ENCODE measurements at places on chromosomes 2 and 18.

- no peak for DNase-seq
These were observed 29.3 kb downstream of the HAUS1 start for GRCh38 chr18:46133534-46133933.

- no peak for DNase-seq
These were observed 410.0 kb upstream of the KCNH7 start for GRCh38 chr2:163248376-163249253.

- DNase-seq, result no peak
These were observed 820.0 kb upstream of the NXPH2 start for GRCh38 chr2:139600166-139600565.

DNA sequence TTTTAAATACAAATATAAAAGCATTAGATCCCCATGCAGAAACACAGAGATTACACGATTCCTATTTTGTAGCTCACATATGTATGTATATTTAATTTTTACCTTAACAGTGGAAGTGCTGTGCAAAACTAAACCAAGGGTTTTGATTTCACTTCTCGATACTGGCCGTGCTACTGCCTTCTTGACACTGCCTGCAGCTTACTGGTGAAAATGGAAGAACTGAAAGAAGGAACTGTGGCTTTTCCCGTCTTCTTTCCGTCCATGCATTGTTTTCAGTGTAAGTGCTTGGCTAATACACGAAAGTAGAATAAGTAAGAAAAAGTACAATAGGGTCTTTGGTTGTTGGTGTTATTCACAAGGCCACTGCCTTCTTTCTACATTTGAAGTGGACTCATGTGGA lies 129.5 kb downstream of the NDUFA10 start:
- no peak for DNase-seq

DNA sequence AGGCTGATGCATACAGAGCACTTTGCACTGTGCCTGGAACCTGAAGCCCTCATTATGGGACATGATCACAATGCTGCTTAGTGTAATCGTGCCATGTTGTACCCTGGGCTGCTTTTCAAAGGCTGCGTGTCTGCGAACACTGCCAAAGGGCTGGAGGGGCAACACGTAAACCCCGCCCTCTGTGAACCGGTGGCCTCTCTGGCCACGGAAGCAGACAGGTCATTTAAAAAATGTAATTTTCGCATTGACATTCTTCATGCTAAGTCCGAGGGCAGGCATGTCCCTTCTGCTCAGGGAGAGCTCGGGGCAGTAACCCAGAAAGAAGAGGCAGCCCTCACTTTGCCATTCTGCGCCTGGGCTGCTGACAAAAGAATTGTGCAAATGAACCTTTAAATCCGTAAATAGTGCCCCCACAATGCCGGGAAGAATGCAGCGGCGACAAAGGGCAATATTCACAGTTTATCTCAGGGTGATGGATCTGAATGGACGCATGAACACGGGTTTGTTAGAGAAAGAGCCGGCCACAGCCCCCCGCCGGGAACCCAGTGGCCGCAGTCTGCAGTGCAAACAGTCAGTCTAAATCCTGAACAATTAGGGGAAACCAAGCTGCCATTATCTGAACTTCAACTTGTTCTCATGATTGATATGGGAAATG lies 226.1 kb downstream of the MYCN start:
- no peak for DNase-seq

DNA sequence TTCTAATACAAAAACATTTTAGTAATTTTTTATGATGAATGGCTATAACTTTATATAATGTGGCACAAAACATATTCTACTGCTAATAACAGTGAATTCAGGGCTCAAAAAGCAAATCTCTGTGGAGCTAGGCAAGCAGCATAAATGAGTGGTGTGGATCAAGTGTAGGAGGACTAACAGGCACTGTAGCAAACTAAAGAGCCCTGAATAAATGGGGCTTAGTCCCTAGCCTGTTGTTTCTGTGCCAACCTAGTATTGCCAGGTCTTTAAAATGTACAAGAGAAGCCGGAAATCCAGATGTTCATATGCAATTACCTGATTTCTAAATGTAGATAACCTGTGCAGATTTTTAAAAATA lies 18.5 kb downstream of the REL start:
- no peak for DNase-seq

DNA sequence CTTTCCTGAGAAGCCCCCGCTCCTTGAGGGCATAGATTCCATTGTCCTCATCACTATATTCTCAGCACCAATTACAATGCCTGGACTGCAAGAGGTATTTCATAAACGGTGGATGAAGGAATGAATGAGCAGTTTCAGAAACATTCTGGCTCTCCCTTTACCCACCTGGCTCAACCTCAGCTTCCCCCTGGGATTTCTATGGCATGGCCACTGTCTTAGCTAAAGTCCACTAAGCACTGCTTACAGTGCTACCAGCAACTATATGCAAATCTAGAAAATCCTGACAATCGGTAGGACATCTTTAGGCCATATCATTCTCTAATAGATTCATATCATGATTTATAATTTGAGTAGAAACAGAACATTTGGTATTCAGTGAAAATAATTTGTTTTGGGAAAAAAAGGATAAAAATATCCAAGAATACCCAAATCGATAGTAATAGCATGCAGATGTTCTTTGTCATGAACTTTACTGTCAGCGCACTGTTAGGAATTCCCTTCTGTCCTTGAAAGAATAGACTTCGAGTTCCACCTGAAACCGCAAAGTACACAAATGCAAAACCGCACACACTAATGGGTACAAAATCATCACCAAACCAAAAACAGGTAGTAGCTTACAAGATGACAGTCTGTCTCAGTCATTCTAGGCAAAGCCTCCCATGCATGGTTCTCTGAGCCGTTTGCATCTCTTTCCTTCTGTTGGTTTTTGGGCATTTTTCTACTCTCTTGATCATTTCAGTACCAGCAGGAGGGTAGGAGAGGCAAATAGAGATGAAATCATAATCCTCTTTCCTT lies 303.6 kb upstream of the ID2 start:
- DNase-seq, result no peak

- DNase-seq, result no peak
These were observed 47.5 kb downstream of the CHRNA1 start for GRCh38 chr2:174716785-174717184.

GRCh38 chr2:31504311-31504710 lies 76.4 kb downstream of the SRD5A2 start:
- no peak for DNase-seq

DNA sequence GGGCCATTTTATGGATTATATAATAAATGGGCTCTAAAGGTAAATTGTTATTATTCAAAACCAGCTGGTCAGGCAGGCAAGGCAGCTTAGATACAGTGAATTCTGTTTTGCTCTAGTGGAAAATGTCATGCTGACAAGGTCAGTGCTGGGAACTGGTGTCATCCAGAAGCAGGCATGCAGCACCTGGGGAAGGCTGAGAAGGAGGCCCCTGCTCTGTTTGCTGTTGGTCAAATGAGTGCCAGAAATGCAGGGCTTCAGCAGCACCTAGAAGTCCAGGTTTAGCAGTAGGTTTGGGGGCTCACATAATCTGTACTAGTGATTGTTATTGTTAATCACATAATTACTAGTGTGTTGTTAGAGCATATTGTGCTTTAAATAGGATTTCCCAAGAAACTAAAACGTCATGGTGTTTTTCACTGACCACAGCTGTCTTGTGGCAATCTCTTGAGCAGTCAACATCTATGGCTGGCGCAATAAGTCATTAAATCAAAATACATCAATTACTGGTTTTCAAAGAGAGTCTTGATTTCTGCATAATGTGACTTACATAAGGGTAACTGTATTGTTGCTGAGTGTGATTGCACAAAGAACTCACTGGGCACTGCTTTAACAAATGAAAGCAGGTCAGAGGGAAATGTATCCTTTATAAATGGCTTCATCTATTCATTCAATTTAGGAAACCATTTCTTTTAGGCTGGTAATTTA lies 99.1 kb downstream of the MYO3B start:
- DNase-seq, result no peak

- no peak for DNase-seq
These were observed 36.9 kb upstream of the TTR start for GRCh38 chr18:31554776-31555175.

DNA sequence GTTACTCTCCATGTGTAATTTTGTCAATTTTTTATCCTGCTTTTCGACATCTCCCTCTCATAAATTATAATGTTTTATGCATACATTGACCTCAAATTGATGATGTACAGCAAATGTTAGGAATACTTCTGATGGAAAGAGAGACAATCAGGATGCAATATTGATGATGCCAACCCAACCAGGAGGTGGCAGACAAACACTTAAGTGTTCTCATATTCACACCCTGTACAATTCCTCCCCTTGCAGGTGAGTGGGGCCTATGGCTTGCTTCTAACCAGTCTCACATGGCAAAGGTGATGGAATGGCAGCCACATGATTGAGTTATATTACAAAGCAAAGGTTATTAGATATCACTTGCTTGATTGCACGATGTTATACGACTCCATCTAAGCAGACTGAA lies 594.3 kb upstream of the REG3G start:
- no peak for DNase-seq

DNA sequence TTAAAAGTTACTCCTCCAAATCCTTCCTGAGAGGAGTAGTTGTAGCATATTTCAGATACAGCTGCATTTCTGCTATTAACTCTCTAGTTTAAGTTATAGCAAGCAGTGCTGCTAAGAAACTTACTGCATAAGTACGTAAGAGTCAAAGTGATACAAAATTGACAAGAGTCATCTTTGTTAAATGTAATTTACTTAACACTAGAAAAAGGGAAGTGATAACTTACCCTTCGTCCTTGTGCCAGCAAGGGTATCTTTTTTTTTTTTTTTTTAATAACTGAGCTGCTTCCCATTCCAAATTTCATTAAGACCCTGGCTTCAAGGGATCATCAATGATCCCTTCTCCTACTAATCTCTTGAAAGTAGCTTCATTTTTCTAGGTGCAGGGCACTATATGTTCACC lies 493.0 kb downstream of the PLCL1 start:
- no peak for DNase-seq

DNA sequence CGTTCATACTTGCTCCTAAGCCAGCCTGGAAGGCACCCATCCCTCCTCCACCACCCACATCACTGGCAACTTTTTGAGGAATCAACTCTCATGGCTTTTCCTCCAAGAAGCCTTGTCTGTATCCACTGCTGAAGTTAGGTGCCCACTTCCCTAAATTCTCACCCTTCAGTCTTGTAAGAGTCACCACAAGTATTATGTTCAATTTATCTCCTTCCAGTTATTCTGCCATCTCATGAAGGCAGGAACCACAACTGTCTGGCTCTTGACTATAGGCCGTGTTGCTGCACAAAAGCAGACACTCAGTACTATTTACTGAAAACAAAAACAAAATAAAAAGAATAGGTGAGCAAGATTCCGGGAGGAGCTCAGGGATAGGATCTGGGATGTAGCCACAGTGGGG lies 234.8 kb downstream of the CYRIA start:
- DNase-seq, result no peak

DNA sequence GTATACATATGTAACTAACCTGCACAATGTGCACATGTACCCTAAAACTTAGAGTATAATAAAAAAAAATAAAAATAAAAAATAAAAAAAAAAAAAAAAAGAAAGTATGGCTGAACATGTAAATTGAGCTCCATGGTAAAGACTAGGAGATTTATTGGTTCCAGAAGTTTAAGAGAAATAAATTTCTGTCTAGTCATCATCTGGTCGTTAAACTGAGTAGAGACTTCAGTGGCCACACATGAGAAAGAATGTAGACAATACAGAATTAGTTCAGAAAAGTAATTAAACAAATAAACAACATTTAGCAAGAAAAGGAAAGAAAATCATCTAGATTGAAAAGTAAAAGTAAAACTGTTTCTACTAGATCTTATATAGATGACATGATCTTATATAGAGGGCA lies 12.4 kb upstream of the KCNE4 start:
- no peak for DNase-seq

DNA sequence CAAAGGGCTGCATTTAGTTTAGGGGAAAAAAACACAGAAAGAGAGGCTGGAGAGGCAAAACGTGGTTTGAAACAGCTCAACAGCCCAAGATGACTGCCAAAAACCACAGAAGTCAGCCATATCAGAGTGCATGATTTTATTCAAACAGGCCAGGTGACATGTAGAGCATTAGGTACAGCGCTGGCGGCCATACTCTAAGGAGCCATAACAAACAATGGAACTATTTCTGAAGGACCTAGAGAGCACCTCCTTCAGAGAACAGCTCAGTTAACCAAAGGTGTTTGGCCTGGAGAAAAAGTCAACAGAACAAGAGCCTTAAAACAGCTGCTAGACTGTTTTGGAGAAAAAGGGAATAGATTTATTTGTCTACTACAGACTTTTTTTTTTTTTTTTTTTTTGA lies 2.6 kb downstream of the THADA start:
- DNase-seq, result no peak

GRCh38 chr2:218357236-218358177 lies 850 bp downstream of the CATIP start:
- no peak for DNase-seq

DNA sequence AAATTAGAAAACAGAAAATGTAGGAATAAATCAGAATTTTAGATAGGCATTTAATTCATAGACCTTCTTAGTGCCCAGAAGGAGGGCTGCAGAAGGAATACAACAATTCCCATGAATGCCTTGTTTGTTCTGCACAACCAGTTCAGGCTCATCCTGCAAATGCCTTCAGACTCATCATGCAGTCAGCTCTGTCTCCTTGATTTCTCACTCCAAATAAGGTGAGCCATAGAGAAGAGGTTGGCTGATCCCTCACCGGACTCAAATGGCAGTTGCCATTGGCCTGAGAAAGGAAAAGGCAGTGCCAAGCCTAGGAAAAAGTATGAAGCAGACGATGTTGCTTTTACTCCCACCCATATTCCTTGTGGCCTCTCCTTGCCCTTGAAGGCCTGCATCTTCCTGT lies 50.3 kb downstream of the DSC3 start:
- no peak for DNase-seq

DNA sequence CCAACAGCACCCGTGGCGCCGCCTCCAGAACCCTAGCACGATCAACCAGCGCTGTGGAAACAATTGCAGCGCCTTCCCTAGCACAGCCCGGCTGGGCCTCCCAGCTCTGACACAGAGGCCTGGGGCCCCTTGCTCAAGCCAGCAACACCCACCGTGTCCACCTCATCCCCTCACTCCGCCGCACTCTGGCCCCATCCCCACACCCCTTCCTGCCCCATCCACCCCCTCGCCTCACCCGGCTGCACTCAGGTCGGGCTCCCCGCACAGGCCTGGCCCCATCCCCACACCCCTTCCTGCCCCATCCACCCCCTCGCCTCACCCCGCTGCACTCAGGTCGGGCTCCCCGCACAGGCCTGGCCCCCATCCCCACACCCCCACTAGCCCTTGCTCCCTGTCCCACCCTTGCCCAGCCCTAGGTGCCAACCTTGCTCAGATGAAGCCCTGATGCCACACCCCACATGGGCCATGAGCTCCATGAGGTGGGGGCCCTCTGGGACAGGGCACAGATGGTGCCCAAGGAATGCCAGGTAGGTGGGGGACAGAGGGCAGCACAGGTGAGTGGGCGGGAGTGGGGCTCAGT lies 28.7 kb downstream of the KIF1A start:
- no peak for DNase-seq

DNA sequence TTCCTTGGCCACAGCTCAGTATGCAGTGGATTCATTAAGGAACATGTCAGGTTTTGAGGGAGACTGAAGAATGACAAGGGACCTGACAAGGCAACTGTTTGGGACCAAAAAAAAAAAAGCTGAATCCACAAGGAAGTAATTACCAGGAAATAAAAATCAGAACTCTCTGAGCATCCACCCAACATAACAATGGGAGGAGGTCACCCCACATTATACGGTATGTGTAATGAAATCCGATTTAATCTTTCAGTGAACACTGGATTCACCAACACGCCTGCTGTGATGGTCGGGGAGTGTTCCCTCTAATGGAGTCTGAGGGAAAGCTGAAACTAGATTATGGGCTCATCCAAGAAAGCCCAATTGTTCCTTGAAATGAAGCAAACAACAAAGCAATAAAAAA lies 329.3 kb downstream of the ETAA1 start:
- DNase-seq, result no peak

Data from fibroblast of skin of left quadriceps (primary cell).